ENCODE measurements at places on chromosomes 4 and X. TPM values are rescaled to one million over a fixed set of nuclear protein-coding genes. Genes with fewer than 3 reads are reported as not detected.

GRCh38 chr4:153204728-153205648 lies 745 bp downstream of the TRIM2 start:
- DNase-seq = no peak

Gene PLAC8
- polyA plus RNA-seq = 1.1 TPM

Gene KDM6A
- 17.0 TPM for polyA plus RNA-seq

DNA sequence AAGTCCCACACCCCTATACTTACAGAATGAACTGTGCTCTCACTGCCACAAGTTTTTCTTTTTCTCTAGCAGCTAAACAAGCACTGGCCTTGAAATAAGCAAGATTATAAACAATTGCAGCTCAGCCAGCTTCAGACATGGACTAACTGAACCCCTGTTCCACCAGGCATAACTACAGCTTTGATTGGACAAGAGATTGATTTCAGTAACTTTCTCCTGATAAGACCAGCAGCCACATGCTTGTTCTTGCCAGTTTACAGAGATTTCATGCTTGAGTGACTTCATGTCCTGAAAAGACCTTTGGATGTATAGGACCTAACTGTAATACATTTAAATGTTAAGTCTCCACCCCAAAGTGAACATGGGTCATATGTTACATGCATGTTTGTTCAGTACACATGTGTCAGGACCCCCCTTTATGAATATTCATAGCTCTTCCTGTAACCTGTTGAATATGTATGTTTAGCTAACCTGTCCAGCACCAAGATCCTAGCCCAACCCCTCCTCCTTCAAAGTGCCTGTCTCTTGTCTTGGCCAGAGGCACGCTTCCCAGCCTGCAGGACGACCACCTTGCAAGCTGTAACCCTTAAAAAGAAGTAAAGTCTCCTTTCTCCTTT lies 27.9 kb downstream of the ZNF275 start:
- DNase-seq = no peak

GRCh38 chr4:99572527-99573240 lies 1.9 kb upstream of the MTTP start:
- no peak for DNase-seq

Gene PRAF2
- 20.3 TPM for polyA plus RNA-seq

Gene MAGEA3
- not detected for polyA plus RNA-seq

GRCh38 chr4:185124006-185124405 lies 19.1 kb upstream of the SLC25A4 start:
- no peak for DNase-seq

DNA sequence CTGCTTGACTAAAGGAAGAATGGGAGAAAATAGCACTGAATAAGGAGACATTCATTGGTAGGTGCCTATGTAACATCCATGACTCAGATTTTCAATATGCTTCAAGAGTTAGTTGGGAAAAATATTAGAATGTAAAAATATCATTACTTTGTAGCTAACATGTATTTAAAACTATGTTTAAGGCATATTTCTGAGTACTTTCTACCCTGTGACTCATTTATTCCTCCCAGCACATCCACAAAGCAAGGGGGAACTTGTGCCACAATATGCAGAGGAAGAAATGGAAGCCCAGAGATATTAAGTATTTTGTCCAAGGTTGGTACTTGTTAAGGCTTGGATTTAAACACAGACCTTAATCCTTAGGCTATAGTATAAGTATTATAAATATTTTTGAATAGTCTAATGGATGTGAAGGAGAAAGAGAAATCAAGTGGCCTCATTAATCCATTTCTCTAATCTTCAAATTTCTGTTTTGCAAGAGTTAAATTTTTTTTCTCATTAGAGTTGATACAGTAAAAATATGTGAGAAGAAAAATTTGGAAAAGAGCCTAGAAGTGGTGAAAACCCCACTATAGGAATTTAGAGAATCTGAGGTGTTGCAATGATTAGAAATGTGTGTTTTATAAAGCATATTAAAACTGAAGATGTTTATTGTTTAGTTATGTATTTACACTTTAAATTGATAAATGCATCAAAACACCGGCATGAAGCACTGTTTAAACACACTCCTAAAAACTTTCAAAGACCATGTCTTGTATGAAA lies 149.3 kb upstream of the GYPA start:
- DNase-seq = no peak

GRCh38 chrX:10350221-10350620 lies 193.4 kb downstream of the CLCN4 start:
- no peak for DNase-seq

GRCh38 chrX:106397788-106398538 lies 213.8 kb upstream of the RADX start:
- DNase-seq = no peak

DNA sequence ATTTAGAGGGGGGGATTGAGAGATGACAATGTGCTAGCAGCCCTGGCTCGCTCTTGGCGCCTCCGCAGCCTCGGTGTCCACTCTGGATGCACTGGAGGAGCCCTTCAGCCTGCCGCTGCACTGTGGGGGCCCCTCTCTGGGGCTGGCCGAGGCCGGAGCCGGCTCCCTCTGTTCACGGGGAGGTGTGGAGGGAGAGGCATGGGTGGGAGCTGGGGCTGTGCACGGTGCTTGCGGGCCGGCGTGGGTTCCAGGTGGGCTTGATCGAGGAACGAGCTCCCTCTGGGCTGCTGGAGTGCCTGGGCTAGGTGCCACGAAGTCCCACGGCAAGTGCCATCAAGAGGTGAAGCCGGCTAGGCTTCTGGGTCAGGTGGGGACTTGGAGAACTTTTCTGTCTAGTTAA lies 6.9 kb downstream of the C4orf46 start:
- DNase-seq = no peak

Gene RTL5
- 10.3 TPM for polyA plus RNA-seq

Gene CTSO
- 24.0 TPM for polyA plus RNA-seq

Gene CT47B1
- not detected for polyA plus RNA-seq

Gene PPP2R2C
- 0.45 TPM for polyA plus RNA-seq

GRCh38 chr4:71932941-71933340 lies 98.9 kb upstream of the NPFFR2 start:
- no peak for DNase-seq

Gene SYNPO2
- 155 TPM for polyA plus RNA-seq

DNA sequence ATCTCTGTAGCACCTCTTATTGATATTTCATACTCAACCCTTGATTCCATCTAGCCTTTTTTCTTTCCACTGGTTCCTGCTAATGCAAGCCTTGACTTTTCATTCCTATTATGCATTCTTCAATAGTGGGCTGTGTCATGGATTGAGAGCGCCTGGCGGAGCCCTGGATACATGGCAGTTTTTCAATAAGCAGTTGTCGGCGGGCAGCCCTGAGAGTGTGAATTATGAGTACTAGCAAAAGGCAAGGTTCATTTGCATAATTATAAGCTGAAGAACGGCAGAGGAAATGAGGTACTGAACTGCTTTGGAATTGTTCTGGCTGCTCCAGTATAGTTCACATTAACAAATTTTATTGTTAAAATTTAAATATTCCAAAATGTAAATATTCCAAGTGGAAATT lies 339.7 kb upstream of the VCX start:
- DNase-seq = no peak

GRCh38 chrX:21151051-21151450 lies 223.2 kb upstream of the CNKSR2 start:
- no peak for DNase-seq

DNA sequence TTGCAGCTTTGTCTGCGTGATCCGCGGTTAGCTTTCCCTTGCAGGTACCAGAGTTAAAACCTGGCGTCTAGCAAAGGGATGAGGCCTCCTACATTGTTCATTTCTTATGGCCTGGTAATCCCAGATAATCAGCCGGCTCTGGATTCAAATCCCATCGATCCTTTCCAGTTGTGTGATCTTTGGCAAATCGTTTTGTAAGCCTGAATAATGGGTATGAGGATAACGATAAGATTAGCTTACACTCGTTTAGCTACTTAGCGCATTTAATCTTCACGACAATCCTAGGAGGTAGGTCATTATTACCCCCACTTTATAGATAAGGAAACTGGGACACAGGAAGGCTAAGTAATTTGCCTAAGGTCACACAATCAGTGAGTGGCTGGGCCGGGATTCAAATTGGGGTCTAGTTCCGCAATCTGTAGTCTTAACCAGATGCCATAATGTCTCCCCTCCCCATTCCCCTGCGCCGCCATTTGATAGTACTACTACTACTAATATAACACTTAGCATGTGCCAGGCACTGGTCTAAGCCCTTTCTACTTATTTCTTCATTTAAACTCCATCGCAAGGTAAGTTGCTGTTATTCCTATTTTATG lies 1.7 kb upstream of the UBA1 start:
- DNase-seq = no peak

Gene PHOX2B
- not detected for polyA plus RNA-seq

DNA sequence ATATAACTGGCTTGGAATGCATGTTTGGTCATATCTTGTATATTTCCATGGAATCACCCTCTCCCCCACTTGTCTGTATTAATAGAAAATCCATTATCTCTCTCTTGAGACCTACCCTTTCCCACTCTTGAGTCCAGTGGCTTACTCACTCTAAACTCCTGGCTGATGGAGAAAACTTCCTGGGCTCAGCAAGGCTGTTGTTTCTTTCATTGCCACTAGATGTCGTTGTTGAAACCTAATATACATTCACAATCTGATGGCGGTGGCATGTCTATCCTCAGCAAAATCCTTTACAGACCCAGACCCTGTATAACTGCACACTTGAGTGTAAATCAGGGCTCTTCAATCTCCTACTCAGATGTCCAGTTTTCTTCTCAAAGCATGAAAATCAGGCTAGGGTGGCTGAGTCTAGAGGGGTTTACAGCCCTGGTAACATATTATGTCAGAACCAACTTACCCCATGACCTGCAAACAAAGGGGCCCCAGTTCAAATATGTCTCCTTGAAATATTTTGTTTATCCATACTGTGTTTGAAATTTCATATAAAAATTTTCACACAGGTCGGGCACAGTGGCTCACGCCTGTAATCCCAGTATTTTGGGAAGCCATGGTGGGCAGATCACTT lies 70.0 kb upstream of the FAM241A start:
- DNase-seq = peak; percentile 15

Gene ZCCHC12
- polyA plus RNA-seq = 0.27 TPM

Gene NDST3
- polyA plus RNA-seq = not detected

- no peak for DNase-seq
These were observed 88.9 kb upstream of the MID1 start for GRCh38 chrX:10709276-10709675.

DNA sequence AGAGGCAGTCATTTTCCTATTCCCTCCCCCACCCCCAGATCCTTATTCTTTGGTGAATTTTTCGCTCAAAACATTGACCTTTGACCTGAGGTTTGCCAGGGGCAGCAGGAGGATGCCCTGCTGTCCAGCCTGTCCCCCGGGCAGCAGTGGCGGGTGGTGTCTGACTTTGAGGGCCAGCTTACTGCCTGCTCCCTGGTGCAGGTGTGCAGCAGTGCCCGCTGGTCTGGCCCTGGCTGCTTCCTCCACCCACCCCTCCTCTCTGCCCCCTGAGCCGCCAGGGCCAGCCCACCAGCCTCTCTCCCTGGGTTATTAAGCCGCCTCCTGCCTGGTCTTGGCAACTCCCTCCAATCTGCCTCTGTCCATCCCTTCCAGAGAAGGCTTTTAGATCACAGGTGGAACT lies 40.8 kb upstream of the GRPEL1 start:
- no peak for DNase-seq

- no peak for DNase-seq
These were observed 25.3 kb upstream of the CYBB start for GRCh38 chrX:37754516-37754915.

DNA sequence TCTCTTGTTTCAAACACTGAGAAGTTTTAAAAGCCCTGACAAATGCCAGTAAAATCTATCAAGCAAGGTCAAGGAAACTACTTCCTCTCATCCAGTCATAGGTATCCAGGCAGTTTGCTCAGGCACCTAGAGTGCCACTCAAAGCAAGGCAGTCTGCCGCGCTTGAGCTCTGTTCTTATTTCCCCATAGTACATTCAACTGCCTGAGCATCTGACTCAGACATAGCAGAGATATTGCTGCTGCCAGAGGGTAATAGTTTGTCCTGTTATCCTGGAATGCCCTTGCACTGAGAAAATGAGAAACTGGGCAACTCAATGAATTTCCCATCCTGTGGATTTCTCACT lies 16.1 kb upstream of the ATP8A1 start:
- no peak for DNase-seq

DNA sequence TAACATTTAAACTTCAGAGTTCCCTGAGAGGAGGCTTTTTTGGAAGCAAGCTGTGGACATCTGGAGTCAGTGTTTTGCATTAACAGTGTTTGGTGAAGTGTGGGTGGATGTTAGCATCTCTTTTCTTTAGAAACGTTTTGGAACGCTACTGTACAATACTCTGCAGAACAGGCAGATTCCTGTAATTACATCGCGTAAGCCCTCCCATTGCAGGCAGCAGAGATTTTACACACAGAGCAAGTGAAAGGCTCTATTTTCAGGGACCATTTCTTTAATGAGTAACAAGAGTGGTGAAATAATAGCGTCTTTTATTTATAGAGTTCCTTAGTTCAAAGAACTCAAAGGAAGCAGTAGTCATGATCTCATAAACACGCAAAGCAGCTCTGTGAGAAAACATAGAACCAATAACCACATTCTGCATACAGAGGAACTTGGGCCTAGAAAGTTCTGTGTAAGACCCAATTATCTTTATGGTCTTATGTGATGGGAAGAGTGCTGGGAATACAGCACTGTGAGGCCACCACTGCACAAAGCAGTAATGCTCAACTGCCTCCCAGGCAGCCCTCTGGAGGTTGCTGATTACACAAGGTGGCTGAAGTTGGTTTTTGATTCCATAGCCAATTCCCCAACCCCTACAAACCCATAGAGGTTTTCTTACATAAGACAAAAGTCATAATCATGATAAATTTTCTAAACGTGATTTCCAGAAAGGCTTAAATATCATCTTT lies 298.7 kb upstream of the EPHA5 start:
- DNase-seq = peak; percentile 54

Gene FUNDC1
- polyA plus RNA-seq = 11.0 TPM

Gene RASGEF1B
- polyA plus RNA-seq = 5.1 TPM

- no peak for DNase-seq
These were observed 39.9 kb downstream of the ATP8A1 start for GRCh38 chr4:42617030-42617429.

Gene ZFP42
- polyA plus RNA-seq = 0.12 TPM

Gene PASD1
- 0.18 TPM for polyA plus RNA-seq

GRCh38 chrX:149704664-149705063 lies 7.2 kb upstream of the MAGEA11 start:
- no peak for DNase-seq

Data from hindlimb muscle (tissue), 1 donor.